Endothelial cell (in vitro differentiated cells): ENCODE measurements at places on chromosomes 7 and 10. TPM values are rescaled to one million over a fixed set of nuclear protein-coding genes. Genes with fewer than 3 reads are reported as not detected.

The LIPJ gene
- total RNA-seq, result not detected

The TMEM196 gene
- total RNA-seq, result not detected

The FFAR4 gene
- total RNA-seq, result not detected

The NAT16 gene
- not detected for total RNA-seq

DNA sequence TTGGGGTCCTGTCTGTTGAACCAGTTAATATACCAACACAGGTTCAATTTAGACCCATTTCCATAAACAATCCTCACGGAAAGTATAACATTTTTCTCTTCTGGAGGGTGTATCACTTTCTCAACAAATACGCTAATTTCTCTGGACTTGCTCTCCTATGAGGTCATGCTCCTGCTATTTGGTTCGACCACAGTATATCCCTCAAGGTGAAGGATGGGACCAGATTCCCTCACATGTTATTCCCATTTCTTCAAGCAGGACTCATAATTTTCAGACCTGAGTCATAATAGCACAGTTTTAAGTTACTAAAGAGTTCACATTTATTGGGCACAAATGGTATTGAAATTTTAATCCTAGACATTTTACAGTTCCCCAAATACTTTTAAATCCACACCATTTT is 57.2 kb downstream of the ADAM12 start:
- H3K4me3 ChIP-seq, result no peak overlapping the region
- H3K4me1 ChIP-seq, result no peaks in the 10 kb centered on the region
- no peak overlapping the region for H3K27ac ChIP-seq
- no peaks in the 10 kb centered on the region for H3K36me3 ChIP-seq
- no peaks in the 10 kb centered on the region for H3K27me3 ChIP-seq

DNA sequence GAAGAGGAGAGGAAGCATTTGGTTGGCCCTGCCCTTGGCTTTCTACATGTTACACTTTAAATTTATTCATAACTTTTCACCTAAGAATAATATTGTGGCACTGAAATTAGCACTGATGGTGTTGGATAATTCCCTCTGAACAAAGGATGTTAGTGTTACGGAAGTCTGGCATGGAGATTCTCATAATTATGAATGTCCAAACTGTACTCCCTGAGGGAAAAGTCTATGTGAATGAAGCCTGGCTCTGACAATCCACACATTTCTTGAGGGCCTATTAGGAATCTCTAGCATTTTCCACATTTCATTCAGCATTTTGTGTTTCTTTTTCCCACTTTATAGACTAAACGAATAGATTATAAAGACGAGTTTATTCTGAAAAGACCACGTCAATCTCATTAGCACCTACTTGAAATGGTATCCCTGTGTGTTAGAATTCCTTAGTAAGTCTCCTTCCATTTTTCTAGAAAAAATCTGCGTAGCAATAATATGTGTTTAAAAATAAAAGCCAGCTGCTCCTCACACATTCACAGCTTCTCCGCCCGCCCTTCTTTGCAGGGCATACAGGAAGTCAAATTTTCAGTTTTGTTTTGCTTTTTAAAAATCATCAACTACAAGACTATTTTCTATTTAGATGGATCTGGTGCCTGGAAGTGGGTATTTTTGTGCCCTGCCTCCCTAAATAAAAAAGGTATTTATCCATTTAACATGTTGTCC is 131.8 kb upstream of the PALS2 start:
- no peak overlapping the region for H3K27ac ChIP-seq
- DNase-seq, result no peak
- H3K4me3 ChIP-seq, result no peak overlapping the region
- H3K4me1 ChIP-seq, result no peaks in the 10 kb centered on the region

GRCh38 chr7:13290975-13291374 is 603.5 kb downstream of the ARL4A start:
- no peak overlapping the region for H3K27ac ChIP-seq
- H3K4me3 ChIP-seq, result no peak overlapping the region
- H3K27me3 ChIP-seq, result no peaks in the 10 kb centered on the region
- H3K36me3 ChIP-seq, result no peaks in the 10 kb centered on the region
- no peak for DNase-seq

GRCh38 chr10:105840288-105840770 is 1199.2 kb downstream of the SORCS3 start:
- no peak for DNase-seq
- no peaks in the 10 kb centered on the region for H3K27me3 ChIP-seq
- no peaks in the 10 kb centered on the region for H3K4me1 ChIP-seq
- no peak overlapping the region for H3K4me3 ChIP-seq

GRCh38 chr7:128821724-128822123 is 8.5 kb upstream of the FLNC start:
- H3K4me1 ChIP-seq, result peaks cover 19% of the 10 kb centered on the region
- DNase-seq, result no peak
- no peak overlapping the region for H3K4me3 ChIP-seq
- no peak overlapping the region for H3K27ac ChIP-seq
- H3K36me3 ChIP-seq, result peaks cover 14% of the 10 kb centered on the region

GRCh38 chr10:97570789-97571471 is 1.6 kb upstream of the ANKRD2 start:
- peaks cover 4% of the 10 kb centered on the region for H3K27me3 ChIP-seq
- peaks cover 3% of the 10 kb centered on the region for H3K4me1 ChIP-seq
- no peak overlapping the region for H3K4me3 ChIP-seq
- H3K36me3 ChIP-seq, result peaks cover 10% of the 10 kb centered on the region
- no peak overlapping the region for H3K27ac ChIP-seq

GRCh38 chr10:14491811-14492210 is 161.1 kb upstream of the FRMD4A start:
- DNase-seq, result no peak
- H3K27me3 ChIP-seq, result peaks cover 2% of the 10 kb centered on the region
- no peaks in the 10 kb centered on the region for H3K36me3 ChIP-seq
- H3K4me3 ChIP-seq, result no peak overlapping the region
- H3K27ac ChIP-seq, result no peak overlapping the region

DNA sequence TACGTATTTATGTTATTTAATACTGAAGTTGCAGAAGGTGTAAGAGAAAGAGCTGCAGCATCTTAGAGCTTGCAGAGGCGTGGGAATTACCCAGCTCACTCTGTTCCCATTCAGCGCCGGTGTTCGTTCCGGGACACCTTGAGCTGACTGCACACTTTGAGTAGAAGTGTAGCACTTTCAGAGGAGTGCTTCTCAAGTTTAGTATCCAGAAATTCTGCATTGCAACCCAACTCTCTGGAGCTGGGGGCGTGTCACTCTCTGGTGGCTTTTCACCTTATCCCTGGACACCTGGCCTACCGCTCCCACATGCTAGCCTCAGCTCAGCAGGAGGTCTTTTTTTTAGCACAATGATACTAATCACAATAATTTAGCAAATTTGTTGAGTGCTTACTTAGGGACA is 66.4 kb upstream of the SHH start:
- no peaks in the 10 kb centered on the region for H3K36me3 ChIP-seq
- H3K27me3 ChIP-seq, result no peaks in the 10 kb centered on the region
- no peak overlapping the region for H3K27ac ChIP-seq
- no peak for DNase-seq
- peaks cover 7% of the 10 kb centered on the region for H3K4me1 ChIP-seq

GRCh38 chr7:99090771-99091542 is 53.0 kb downstream of the SMURF1 start:
- peaks cover 6% of the 10 kb centered on the region for H3K36me3 ChIP-seq
- DNase-seq, result no peak
- no peaks in the 10 kb centered on the region for H3K4me1 ChIP-seq
- H3K4me3 ChIP-seq, result no peak overlapping the region
- no peaks in the 10 kb centered on the region for H3K27me3 ChIP-seq
- no peak overlapping the region for H3K27ac ChIP-seq

DNA sequence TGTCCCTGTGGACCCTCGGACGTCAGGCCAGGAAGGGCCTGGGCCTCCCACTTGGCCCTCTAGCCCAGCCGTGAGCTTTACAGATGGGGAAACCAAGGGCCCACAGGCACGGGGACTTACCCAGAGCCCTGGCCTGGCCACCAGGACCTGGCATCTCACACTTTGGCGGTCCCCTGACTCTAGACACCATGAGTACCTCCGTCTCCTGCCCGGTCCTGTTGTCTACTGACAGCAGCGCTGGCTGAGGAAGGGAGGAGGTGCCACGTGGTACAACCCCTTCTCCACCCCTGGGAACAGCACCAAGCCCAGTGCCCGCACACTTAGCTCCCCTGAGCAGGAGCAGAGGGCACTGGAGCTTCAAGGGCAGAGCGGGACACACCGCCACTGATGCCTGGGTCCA is 26.1 kb downstream of the ADGRA1 start:
- no peak overlapping the region for H3K27ac ChIP-seq
- peaks cover 18% of the 10 kb centered on the region for H3K27me3 ChIP-seq
- H3K36me3 ChIP-seq, result no peaks in the 10 kb centered on the region
- no peak overlapping the region for H3K4me3 ChIP-seq

- peaks cover 33% of the 10 kb centered on the region for H3K4me1 ChIP-seq
- peaks cover 4% of the 10 kb centered on the region for H3K27me3 ChIP-seq
- no peak overlapping the region for H3K4me3 ChIP-seq
- DNase-seq, result no peak
- H3K27ac ChIP-seq, result no peak overlapping the region
- H3K36me3 ChIP-seq, result no peaks in the 10 kb centered on the region
Measured at GRCh38 chr10:30702860-30703259, 73.3 kb upstream of the LYZL2 start.

GRCh38 chr10:133042061-133042460 is 45.7 kb upstream of the ADGRA1 start:
- no peaks in the 10 kb centered on the region for H3K4me1 ChIP-seq
- no peaks in the 10 kb centered on the region for H3K36me3 ChIP-seq
- no peak overlapping the region for H3K4me3 ChIP-seq
- no peak overlapping the region for H3K27ac ChIP-seq
- DNase-seq, result no peak

DNA sequence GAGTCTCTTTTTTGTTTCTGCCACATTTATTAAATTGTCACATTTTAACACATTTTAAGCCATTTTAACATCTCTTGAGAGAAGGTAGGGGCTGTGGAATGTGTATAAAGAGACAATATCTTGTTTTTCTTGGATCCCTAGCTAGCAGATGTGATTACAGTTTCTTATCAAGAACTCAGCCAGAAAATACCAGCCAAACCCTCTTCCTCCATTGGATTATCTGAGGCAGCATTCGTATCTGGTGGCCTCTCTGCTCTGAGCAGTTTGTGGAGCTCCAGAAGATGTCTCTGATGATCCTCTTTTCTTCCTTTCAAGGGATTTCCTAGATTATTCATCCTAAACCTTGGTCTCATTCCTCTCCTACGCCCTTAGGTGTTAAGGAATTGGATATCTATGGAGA is 35.3 kb upstream of the PFKFB3 start:
- H3K27ac ChIP-seq, result no peak overlapping the region
- peaks cover 1% of the 10 kb centered on the region for H3K27me3 ChIP-seq
- H3K36me3 ChIP-seq, result peaks cover 13% of the 10 kb centered on the region
- DNase-seq, result no peak

DNA sequence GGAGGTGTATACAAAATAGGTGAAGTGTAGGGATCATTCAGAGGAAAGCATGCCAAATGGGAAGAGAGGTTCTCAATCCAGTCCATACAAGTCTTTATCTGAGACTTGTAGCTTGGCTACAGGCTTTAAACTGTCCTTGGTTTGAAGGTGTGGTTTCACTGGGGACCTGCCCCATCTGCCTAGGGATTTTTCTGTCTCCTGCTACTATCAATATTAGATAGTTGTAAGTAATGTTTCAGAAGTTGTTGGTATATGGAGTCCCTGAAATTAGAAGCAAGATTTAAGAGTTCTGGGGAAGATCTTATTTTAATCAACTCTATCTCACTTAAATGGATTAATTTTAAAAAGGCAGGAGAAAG is 100.9 kb downstream of the ANKRD7 start:
- H3K27me3 ChIP-seq, result no peaks in the 10 kb centered on the region
- DNase-seq, result no peak
- H3K36me3 ChIP-seq, result no peaks in the 10 kb centered on the region
- no peaks in the 10 kb centered on the region for H3K4me1 ChIP-seq
